Astrocyte (in vitro differentiated cells and primary cell): ENCODE measurements at places on chromosomes 16 and 17.

- peak; percentile 6 for DNase-seq
These were observed 76.7 kb downstream of the CEP112 start for GRCh38 chr17:66115246-66115645.

DNA sequence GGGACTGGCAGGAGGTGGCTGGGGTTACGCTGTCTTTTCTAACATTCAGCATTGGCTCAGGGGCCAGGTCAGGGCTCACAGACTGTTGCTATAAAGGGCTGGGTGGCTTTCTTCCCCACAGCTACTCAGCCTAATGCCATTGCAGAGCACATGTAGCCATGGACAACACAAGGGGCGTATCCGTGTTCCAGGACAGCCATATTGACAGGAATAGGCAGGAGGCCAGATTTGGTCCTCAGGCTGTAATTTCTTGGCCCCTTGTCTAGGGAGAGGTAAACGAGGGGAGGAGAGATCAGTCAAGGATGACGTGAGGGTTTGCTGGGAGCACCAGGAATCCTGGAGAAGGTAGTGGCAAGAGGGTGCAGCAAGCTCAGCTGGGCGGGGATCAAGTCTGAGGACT lies 21.2 kb upstream of the MYO15B start:
- DNase-seq, result no peak

DNA sequence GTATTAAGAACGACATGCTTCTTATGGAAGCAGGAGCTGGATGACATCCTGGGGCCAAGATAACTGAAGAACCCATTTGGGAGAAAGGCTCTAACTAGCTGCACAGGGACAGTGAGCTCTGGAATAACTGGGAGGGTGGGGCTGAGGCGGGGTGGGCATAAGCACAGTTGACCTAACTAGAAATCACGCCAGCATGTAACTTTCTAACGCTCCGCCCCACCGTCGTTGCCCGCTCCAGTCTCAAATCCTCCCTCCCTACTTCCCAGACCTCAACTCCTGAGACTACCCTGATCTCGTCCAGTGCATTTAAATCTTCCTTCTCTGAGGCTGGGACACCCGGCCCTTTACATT lies 436 bp downstream of the PHB1 start:
- no peak for DNase-seq

- peak; percentile 76 for DNase-seq
These were observed 215.8 kb downstream of the CDH8 start for GRCh38 chr16:61820398-61820797.

DNA sequence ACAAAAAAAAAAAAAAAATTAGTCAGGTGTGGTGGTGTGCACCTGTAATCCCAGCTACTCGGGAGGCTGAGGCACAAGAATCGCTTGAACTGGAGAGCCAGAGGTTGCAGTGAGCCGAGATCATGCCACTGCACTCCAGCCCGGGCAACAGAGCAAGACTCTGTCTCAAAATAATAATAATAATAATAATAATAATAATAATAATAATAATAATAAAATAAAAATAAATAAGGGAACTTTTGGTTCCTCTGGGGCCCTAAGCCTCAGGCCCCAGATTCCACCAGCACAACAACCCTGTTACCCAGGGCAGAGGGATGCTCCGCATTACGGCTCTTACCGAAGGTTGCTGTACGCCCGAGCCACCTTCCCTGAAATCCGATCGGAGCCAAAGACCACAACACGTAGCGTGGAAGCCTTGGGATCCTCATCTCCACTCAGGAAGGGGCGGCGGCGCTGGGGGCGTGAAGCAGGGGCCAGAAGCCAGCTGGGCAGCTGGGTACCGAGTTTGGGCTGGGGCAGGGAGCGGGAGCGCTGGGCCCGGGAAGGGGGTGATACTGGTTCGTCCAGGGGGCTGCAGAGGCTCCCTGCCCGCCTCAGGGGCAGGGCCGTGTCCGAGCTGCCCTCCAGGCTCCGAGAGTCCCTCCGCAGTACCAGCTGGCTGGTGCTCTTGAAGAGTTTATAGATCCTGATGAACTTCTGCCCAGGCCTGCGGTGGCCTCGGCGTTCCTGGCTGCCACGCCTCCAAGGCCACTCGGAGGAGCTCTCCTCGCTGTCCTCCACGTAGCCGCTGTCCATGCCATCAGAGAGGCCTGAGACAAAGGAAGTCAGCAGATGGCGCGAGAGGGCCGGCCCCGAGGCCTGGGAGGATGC lies 20.6 kb upstream of the PIK3R6 start:
- peak; percentile 17 for DNase-seq

GRCh38 chr17:57849163-57849873 lies 526 bp downstream of the MRPS23 start:
- no peak for DNase-seq

DNA sequence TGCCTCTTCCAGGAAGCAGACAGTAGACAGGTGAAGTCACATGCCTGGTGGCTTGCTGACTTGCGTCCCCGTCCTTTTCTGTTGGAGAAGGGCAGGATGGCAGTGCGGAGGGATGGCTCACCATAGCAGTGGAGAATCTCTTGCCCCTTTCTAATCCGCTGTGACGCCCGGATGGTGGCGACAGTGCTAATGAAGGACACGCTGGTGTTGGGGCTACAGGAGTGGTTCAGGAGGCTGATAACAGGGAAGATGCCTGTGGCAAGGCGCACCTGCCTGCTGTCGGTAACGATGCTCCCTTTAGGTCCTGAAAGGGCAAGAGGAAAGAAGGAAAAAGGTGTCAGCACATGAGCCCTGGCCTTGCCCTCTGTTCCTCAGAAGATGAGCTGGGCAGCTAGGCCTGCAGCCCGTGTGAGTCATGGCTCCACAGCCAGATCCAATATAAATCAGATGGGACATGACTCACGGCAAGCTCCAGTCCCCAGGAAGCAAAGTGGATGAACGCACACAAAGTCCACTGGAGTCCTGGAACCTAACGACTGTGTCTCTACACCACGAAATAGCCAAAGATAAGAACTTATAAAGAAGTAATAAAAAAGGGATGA lies 25.5 kb downstream of the SERPINF1 start:
- DNase-seq, result peak; percentile 92

- DNase-seq, result peak; percentile 56
These were observed 163.6 kb downstream of the HS3ST3A1 start for GRCh38 chr17:13437966-13438779.

DNA sequence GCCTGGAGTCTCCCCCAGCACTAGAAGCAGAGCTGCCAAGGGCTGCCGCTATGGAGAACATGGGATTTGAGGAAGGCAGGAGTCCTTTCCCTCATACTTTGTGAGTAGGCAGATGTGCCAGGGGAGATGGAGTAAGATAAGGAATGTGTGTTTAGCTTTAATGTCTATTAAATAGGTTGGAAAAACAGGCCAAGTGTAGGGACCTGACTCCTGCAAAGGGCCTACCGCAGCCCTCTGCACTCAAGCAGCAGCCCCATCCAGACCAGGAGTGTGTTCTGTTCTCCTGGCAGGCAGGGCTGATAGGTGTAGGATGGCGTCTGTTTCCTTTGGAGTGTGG lies 1.8 kb upstream of the MIF4GD start:
- peak; percentile 41 for DNase-seq

DNA sequence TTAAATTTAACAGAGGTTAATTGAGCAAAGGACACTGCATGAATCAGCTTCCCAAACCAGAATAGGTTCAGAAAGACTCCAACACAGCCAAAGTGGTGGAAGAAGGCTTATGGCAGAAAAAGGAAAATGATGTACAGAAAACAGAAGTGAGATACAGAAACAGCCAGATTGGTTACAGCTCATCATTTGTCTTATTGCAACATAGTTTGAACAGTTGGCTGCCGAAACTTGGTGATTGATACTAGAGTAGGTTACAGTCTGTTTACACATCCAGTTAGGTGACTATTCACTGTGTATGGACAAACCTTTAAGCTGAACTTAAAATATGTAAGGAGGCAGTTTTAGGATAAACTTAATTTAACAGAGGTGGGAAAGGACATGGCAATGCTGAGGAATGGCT lies 18.3 kb downstream of the TMEM100 start:
- DNase-seq, result no peak

- DNase-seq, result no peak
These were observed 618.3 kb downstream of the MAF start for GRCh38 chr16:78982096-78982744.

DNA sequence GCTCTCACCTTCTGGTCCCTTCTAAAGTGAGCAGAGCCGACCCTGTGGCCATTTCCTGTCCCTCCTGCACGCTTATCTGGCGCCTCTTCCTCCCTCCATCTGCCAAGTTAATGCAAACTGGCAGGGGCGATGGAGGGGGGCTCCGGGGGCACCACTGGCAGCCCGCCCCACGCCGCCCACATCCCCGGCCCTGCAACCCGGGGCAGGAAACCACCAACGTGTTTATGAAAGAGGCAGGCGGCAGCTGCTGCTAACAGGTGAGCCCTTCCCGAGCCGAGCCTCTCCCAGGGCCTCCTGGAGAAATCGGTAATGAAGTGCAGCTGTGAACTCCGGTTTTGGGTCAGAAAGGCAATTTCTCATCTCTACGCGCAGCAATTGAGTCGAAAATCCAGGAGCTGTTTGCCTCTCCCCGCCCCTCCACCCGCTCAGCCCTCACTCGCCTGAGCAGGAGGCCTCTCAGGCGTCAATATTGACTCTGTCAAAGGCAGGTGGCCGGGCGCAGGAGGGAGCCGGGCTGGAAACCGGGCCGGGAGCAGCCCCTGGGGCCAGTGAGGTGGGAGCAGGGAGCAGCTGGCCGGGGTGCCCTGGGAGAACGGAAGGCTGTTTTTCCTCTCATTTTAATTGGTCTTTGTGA lies 164.4 kb upstream of the GSE1 start:
- DNase-seq, result no peak

DNA sequence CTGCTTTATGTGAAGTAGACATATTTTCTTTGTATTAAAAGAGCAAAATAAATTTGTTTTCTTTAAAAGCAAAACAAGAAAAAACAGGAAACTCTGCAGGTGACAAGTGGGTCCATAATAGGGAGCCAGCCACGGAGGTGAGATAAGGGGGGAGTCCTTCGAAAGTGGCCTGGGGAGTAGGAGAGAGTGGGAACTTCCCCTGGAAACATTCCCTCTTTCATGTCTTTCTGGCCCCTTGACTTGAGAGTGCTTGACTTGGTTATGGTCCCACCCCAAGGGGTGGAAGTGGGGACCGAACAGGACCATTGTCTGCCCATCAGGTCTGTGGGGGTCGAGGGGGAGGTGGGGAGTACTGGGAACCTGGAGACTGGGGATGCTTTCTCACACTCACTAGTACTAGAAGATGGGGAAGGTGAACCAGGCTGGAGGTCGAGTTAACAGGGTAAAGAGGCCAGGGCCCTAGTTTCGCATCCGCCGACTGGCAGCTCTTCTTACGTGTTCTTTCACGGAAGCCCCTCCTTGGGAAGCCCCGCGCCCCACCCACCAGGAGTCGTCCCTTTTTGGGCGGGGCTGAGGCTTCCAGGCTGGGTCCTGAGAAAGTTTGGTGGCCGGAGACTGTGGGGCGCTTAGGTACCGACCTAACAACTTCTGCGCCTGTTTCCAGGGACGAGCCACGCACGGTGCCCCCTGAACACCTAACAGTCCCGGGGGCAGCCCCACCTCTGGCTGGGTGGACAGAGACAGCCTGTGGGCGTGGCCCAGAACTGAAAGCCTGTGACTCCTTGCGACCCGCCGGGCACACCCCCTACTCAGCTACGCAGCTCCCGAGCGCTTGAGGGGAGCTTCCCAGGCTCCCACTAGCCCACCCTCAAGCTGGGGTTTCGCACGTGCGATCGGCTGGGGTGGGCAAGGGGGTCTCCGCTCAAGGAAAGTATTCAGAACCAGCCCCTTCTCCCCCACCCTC lies 790 bp downstream of the TRADD start:
- no peak for DNase-seq

- DNase-seq, result no peak
These were observed 228.1 kb downstream of the BCAS3 start for GRCh38 chr17:60905709-60906108.

GRCh38 chr17:72654706-72655105 lies 437.8 kb downstream of the SLC39A11 start:
- DNase-seq, result no peak

DNA sequence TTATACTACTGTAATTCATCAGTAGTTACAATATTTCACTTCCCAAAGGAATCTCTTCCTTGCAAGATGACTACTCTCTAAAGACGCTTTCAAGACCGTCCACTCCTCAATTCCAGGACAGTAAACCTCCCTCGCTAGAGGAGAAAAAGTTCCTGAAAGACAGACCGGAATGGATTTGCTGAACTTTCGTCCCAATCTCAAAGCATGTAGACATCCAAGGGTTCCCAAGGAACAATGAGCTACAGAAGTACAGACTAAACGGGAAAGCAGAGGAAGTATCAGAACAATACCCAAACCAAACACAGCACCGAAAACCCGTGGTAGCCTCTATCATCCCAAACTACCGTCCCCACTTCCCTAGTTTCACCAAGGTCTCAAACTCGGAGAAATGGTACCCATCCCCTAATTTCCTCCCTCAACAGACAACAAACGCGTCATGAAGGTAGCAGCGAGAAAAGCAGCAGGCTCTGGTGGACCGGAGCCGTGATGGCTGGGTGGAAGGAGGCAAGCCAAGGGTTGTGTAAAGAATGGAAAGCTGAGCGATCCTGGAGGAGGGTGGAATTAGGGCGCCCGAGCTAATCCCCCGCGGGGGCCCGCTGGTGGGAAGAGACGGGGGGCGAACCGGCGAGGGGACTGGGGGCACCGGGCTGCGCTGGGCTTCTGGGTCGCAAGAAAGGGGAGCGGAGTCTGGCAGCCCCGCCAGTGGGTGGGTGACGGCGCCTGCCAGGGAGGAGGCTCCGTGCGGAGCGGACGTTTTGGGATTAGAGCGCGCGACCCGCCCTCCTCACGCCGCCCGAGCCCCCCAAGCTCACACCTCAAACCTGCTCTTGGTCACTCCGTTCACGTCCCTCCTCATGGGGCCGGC lies 647 bp downstream of the FBXL20 start:
- peak; percentile 2 for DNase-seq

GRCh38 chr17:72021417-72022041 lies 99.3 kb upstream of the SOX9 start:
- DNase-seq, result no peak

- DNase-seq, result peak; percentile 36
These were observed 11.6 kb upstream of the RMI2 start for GRCh38 chr16:11333702-11334101.

DNA sequence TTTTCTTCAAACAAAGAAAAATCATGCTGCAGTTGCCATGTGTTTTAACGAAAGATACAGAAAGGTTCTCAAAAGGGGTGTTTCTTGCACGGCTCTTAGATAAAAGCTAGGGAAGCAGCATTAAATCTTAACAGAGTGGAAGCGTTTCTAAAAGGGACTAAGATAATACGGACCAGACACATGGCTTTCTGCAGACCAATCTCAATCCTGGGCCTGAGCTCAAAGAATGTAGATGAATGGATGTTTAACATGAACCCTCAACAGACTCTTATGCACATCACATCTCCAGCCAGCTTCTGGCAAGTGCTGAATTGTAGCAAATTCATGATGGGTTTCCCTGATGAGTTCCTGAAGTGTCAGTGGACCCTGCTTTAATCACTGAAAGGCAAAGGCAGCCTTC lies 80.2 kb upstream of the COX10 start:
- no peak for DNase-seq

GRCh38 chr17:48420823-48421222 lies 9.2 kb downstream of the SKAP1 start:
- DNase-seq, result no peak

DNA sequence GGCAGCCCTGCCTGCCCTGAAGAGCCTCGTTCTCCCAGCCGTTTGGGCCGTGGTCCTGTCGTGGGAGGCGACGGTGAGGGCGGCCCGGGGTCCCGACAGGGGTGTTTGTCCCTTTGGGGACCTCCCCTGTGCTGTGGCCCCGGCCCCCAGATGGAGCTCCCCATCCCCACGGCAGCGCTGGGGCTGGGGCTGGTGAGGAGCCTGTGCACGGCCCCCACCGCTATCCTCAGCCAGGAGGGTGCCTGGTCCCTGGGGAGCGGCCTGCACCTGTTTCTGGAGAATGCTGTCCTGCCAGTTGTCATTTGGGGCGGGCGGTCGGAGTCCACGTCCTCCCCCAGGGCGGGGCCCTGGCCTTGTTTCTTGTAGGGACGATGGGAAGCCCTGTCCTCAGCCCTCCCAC lies 6.6 kb downstream of the CAPN15 start:
- no peak for DNase-seq
